Inflammatory macrophage treated with lipopolysaccharide for 1 hour (primary cell): ENCODE measurements at places on chromosomes 2 and 18.

GRCh38 chr2:1319393-1319792 lies 93.9 kb upstream of the TPO start:
- DNase-seq, result no peak

DNA sequence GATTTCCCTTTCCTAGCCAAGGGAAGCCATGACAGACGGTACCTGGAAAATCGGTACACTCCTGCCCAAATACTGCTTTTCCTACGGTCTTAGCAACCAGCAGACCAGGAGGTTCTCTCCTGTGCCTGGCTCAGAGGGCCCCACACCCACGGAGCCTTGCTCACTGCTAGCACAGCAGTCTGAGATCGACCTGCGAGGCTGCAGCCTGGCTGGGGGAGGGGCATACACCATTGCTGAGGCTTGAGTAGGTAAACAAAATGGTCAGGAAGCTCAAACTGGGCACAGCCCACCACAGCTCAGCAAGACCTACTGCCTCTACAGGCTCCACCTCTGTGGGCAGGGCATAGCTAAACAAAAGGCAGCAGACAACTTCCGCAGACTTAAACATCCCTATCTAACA lies 6.8 kb upstream of the CD207 start:
- DNase-seq, result no peak

DNA sequence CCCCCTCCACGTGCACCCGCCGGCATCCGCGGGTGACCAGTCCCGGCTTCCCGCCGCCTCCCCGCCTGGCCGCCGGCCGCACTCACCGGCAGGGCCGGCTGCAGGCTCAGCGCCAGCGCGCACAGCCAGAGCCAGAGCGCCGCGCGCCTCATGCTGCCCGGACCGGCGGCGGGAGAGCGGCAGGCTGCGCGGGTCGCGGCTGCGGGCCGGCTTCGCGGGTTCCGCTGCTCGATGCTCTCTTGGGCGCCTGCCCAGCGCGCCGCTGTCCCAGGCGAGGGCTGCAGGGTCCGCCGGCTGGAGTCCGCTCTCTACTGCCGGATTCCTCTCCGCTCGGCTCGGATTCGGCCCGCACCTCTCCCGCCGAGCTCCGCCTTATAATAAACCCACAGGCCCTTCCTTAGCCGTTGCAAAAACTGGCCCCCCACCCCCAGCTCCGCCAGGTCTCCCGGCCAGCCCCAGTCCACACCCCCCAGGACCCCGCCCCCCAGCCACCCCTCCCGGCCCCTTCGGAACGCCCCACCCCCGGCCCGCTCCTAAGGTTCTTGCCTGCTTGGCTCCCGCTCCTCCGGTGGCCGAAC lies at the start of gene SDC1:
SDC1 (minus strand) TSS at position 415 of the 578 bp plus-strand sequence; CDS start at position 152, 263 bp downstream.
- DNase-seq, result no peak

DNA sequence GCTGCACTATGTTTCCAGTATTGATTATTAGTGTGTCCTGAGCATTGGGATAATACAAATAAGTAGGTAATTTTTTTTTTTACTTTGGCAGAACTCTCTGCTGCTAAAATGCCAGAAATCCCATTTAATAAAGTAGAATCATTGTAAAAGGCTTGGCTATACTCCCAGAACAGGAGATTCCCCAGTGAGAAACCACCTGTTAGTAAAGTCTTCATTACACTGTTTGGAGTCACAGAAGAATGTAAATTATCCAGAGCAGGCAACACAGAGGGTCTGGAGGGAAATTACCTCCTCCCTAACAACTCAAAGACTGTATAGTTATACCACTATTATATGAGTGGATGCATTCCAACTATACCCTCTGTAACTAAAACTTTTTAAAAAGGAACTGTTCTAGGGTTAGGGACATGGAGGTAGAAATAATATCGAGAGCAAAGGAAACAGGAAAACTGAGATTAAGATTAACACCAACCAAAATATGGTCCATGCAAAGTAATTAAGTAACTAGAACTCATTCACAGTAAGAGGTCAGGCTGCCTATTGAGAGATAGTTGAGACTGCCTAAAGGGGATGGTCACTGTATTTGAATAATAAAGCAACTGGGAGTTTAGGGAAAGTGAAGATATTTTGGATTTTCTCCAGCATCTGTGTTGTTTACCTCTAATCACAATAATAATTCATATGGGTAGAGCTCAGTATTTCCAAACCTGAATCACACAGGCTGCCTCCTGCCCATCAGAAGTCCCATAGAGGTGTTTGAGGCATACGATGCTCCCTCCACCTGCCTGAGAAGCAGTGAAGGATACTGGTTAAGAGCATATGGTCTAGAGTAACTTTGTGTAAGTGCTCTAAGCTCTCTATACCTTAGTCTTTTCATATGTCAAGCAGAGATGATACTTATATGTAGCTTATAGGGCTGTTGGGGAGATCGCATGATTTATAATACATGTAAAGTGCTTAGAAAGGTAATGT lies 34.4 kb downstream of the MAP2 start:
- DNase-seq, result no peak

DNA sequence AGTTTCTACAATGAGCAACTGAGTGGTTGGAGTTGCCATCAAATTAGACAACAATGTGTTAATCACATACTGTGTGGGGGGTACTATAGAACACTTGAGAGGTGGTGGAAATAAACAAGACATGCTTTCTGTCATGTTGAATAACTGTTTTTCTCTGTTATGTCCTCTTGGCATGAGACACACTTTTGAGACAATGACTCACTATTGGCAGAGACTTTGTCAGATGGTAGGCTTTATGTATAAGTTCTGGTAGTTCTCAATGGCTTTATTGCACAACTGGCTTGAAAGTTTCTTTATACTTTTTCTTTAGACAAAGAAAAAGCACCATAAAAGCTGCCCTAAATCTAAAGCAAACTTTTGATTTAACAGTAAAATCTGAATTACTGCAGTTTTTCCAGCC lies 578.7 kb downstream of the ADCYAP1 start:
- DNase-seq, result no peak

DNA sequence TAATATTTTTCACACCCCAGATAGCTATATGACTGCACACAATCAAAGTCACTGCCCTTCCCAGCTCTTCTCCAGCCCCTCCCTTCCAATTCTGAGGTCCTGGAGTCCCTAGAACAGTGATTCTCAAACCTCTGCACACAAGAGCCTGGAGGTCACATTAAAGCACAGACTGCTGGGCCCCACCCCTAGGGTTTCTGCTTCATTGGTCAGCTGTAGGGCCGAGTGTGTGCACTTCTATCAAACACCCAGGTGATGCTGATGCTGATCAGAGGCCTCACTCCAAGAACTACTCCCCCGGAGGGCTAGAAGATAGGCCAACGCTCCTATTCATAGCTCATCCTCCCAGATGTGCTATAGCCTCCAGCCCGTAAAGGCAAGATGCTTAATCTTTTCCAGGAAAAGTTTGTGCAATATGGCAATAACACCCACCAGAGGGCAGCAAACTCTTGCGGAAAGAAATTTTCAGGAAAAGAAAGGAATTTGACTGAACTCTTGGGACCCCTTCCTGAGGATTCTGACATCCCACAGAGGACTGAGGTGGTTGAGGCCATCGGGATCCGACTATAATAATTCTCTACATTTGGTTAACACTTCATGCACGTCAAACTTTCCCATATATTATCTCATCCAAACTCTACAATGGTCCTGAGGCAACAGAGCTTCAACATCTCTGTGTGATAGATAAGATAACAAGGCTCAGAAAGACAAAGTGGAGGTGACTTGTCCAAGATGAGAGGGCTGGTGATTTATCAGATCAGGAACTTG lies 194.2 kb upstream of the PKDCC start:
- DNase-seq, result peak; percentile 65

DNA sequence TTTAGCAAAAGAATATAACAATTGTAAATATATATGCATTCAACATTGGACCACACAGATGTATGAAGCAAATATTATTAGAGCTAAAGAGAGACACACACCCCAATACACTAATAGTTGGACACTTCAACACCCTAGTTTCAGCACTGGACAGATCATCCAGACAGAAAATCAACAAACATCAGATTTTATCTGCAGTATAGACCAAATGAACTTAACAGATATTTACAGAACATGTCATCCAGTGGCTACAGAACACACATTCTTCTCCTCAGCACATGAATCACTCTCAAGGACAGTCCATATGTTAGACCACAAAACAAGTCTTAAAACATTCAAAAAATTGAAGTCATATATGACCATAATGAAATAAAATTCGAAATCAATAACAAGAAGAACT lies 22.1 kb upstream of the EVA1A start:
- no peak for DNase-seq

DNA sequence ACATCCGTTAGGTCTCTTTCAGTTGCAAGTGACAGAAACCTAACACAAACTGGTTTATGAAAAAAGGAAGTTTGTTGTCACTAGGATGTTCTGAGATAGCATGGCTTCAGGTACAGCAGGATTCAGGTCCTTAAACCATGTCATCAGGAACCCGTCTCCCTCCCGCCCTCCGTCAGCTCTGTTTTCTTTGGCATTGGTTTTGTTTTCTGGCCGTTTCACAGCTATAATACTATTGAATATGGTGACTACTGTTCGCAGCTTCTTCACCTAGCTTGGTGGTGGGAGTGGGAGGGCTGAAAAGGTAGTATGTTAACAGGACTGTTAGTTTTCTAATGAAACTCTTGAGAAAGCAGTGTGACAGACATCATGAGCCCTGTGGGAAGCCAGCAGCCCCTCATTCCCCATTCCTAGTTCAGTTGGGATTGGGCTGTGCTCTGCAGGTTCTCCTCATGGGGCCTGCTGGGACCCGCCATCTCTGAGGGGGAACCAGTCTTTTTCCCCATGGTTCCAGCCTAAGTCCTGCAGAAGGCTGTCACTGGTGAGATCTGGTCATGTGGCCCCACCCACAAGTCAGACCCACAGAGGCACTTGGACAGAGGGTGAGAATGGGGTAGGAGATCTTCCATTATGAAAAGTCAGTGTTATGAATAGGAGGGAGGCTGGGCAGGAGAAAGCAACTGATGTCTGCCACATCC lies 12.1 kb downstream of the PTMA start:
- no peak for DNase-seq

DNA sequence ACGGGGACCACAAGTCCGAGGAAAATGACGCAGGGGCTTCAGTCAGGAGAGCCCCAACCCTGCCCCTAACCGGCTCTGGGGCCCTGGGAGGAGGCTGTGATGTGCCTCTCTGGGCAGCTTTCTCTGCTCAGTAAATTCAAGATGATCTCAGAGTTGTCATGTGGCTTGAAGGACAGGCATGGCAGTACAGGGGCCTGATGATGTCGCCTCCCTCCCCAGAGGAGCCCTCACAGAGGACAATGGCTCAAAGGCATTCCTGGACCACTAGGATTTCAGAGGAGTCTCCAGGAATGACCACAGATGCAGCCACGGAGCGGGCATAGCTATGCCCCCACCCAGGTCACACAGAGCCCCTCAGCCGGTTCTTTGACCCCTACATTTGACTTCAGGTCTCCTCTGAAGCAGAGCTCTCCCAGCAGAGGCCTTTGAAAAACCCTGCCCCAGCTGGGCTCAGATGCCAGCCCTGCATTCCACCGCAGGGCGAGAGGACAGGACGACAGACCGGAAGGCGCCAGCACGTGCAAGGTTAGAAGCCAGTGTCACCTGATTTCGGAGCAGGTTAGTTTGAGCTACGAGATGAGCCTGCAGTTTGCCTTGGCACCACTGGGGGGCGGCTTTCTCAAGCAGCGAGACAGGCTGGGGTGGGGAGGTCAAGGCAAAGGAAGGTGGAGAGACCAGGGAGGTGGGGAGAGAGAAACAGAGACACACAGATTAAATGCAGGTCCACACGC lies 39.2 kb downstream of the BIN1 start:
- peak; percentile 66 for DNase-seq

GRCh38 chr18:13597068-13597467 lies 129.3 kb downstream of the FAM210A start:
- no peak for DNase-seq

DNA sequence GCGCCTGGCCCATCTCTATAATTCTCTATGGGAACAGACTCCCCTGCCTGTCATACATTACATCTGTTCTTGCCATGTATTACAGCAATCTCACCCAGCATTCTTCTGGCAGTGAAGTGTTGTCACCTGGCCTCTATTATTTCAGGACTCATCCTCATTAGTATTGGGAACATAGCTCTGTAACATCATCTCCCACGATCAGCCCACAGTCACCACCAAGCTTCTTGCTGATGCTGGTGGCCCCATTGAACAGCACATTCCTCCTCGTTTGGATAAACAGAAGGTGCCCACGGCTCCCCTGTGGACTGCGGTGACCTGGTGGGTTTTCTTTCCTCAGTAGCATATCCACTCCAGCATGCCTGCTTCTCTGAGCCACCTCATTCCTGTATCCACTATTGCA lies 21.5 kb downstream of the CHCHD5 start:
- no peak for DNase-seq

GRCh38 chr2:101517758-101518271 lies 42.9 kb upstream of the RFX8 start:
- DNase-seq, result no peak

DNA sequence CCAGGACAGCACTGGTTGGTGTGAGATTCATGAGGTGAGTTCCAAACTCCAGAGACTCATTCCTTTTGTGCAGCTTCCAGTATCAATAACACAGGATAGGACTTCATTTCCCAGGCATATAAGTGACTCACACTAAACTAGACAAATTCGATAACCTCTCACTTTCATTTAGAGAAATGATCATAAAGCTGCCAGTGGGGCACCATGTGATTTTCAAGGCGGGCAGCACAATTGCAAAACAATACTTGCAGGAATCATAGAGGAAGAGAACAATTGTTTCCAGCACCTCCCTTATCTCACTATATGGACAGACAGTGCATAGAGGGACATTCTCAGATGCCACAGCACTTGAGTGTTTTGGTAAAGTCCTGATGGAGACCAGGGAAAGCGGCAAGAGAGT lies 31.3 kb upstream of the DNAH7 start:
- peak; percentile 31 for DNase-seq

GRCh38 chr2:187422282-187422681 lies 25.8 kb downstream of the CALCRL start:
- peak; percentile 33 for DNase-seq

DNA sequence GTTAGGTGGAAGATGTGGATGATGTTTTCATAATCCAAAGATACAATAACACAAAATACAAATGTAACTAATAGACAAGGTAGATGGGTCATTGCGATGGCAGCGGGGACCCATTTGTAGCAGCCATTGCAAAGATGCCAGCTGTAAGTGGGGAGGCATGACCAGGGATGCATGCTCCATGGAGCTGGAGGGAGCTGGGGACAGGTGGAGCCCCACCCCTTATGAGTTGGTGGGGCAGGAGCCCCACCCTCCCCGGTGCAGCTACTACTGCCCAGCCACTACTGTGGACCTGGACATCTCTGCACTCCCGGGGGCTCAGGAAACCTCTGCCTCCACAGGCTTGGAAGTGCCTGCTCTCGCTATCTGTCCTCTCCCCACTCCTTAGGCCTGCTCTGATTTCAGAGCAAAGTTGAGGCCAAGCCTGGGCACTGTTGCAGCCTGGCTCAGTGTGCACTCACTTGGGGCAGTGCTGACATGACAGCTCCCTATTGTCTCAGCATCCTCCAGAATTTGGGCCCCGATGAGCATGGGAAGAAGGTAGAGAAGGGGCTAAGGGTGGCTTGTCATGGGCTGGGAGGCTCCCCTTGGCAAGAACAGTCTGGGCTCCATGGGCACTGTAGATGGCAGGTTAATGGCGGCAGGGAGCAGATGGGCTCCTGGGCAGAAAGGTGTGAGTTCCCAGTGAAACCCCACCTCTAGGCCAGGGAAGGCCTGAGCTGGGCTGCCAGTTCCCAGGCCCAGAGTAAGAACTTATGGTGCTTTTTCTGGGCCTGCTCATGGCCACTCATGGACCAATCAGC lies 81.1 kb downstream of the ZNF804A start:
- no peak for DNase-seq
